ENCODE measurements at places on chromosomes 16 and 17. TPM values are rescaled to one million over a fixed set of nuclear protein-coding genes. Genes with fewer than 3 reads are reported as not detected.

DNA sequence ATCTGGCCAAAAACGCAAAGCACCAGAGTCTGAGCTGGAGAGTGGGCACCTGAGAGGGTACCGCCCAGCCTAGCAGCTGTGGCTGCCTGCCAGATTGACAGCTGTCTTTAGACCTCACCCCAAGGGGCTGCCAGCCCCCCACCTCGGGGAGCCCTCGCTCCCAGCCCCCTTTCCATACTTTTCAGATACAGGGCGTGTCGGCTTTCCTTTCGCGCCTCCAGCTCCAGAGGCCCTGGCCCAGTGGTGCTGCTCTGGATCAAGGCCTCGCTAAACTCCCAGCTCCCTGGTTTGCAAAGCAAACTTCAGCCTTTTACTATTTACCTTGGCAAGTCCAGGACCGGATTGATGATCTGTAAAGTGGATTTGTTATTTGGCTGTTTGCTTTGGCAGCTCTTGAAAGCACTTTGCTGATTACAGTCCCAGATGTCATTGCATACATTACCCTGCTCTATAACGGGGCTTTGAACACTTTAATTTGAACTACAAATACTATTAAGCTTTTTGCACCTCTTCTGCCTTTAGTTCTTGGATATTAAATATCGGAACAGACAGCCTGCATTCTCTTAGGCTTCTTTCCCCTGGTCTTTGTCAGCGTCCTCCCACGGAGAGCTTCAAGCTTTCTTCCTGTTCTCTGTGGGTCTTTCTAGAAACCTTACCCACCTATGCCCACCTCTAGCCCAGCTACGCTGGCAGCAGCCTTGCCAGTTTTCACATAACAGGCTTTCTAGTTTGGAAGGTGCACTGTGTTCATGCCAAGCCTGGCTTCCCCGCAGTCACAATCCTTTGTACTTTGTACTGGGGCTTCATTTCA lies 63.6 kb upstream of the TBX2 start:
- peak; percentile 69 for DNase-seq

DNA sequence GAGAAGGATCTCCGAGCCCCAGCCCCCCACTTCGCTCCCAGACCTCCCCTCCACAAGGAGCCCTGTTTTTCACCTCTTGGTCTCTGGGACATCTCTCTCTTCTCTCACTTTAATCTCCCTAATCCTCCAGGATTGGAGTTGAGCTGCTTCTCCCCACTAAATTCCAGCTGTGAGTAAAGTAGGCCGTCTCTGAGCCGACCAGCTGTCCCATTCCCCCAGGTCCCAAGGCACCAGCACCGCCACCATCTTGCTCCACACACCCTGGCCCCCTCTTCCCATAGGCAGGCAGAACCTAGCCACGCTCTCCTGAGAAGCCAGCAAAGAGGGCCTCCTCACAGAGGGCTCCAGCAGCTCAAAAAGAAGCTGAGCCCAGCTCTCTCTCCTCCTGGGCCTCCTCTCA lies 878 bp downstream of the DLG4 start:
- DNase-seq: no peak

GRCh38 chr17:31067691-31068184 lies 27.0 kb upstream of the NF1 start:
- peak; percentile 93 for DNase-seq

Gene TSR1
- 15.2 TPM for polyA plus RNA-seq

GRCh38 chr16:19636436-19637267 lies 81.1 kb downstream of the VPS35L start:
- no peak for DNase-seq

- DNase-seq: no peak
Measured at GRCh38 chr17:46025060-46025459, 26.0 kb downstream of the STH start.

Gene TMC7
- polyA plus RNA-seq: 7.5 TPM

Gene CACNG4
- polyA plus RNA-seq: 0.51 TPM

DNA sequence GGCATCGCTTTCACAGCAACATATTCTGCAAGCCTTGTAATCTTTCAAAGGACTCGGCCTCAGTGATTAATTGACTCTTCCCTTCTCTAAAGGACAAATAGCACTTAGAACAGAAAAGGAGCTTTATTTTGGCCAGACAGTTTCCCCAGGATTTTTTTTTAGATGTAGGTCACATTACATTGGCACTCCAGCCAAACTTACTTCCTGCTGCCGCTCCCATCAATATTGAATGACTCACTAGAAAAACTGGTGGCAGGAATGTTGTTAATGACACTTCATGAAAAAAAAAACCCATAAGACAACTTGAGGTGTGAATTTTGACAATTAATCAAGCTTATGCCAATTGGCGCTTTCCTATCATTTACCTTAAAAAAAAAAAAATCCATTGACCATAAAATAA lies 432.6 kb downstream of the TOX3 start:
- peak; percentile 72 for DNase-seq

- DNase-seq: no peak
Measured at GRCh38 chr16:52837251-52837650, 215.4 kb downstream of the CHD9NB start.

DNA sequence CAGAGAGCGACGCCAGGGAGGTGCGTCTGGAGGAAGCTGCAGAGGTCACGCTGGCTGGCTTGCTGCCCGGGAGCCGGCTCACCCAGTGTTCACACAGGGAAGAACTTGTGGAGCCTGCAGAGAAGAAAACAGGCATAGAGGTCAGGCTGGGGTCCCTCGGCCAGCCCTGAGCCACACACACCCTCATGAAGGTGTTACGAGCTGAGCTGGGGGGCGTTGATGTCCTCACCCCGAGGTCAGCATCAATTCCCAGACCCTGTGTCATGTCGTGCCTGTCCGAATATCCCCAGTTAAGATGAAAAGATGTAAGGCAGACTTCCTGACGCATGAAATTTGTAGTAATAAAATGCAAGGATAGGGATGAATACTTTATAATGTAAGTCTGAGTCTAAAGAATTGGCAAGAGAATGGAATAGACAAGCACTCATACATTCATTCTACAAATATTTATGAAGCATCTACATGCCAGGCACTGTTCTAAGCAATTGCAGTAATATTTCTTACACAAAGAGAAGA lies 77.1 kb downstream of the USP31 start:
- DNase-seq: peak; percentile 57

DNA sequence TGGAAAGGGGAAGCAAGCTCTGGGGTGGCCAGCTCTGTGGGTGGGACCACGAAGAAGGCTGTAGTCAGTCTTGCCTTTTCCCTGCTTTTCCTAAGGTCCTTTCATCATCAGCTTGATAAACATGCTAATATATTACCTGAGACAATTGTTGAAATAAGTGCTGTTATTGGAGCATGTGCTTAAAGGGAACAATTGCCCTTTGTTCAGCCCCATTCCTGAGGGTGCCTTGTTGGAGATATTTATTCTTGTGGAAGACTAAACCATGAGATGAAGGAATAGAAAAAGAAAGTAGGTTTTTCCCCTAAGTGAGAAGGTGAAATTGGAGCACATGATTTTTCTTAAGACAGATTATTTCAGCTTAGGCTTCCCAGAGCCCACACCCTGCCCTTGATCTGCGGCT lies 7.8 kb downstream of the TMEM98 start:
- peak; percentile 59 for DNase-seq

DNA sequence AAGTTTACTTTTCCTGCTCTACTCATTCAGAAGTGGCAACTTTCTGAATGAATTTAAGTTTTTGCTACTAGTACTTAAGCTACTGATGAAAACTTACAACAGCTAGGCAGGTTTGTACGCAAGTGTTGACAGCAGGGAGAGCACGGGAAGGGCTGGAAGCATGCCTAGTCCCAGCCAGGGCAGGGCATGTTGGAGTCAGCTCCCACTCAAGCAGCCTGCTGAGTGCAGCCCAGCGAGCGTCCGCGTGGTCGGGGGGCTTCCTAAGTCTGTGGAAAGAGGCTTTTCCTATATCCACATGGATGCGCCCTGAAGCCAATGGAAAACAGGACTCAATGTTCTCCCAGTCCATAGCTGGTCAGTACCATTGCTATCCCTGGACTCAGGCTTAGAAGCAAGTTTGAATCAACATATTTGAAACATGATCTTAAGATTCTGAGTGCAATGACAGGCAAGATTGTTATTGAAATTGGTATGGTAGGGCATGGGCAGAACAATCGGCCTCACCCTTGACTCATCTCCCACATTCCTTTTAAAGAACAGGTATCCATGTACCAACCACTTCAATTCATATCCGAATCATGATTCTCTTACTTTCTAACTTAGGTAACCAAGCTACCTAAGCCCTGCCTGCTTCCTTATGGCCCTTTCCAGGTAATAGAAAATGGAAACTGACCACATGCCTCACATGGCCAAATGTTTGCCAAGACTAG lies 22.5 kb downstream of the CYB5D2 start:
- no peak for DNase-seq

Gene MMP25
- polyA plus RNA-seq: 0.67 TPM

DNA sequence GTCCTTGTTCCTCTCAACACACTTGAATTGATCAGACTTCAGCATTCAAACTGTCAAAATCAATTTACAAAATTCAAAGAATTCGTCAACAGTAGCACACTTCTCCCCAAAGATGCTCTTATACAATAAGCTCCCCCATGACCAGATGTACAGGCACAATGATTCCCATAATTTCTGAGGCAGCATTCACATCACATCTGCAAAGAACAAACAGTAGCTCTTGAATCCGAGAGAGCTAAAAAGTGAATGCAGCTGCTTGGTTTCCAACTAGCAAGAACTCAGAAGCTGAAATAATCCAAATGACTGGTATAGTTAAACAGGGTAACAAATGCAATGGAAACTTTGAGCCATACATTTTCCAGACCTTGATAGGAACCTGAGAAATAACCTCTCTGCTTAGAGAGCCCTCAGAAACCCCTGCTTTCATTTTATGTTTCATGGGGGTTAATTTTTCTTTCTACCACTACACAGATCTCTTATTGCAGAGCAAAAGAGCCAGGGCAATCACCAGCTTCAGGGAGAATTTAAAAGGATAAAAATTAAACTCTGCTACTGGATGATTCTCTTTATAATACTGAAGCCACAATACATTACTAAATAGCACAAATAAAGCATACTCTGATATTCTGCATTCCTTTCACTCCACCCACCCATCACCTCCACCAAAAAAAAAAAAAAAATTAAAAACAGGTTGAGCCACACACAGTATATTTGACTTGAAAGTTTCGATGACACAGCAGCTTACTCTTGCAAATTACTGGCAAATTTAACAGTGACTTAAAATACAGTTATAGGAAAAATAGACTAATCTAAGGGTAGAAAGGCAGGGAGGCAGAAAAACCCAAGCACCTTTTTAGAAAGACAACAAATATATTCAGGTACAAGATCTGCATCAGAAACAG lies 23.1 kb upstream of the TMEM97 start:
- no peak for DNase-seq

Gene NAGLU
- polyA plus RNA-seq: 25.3 TPM

GRCh38 chr16:3479654-3480216 lies 15.6 kb downstream of the C16orf90 start:
- DNase-seq: no peak

GRCh38 chr17:52138752-52139151 lies 19.8 kb downstream of the CA10 start:
- no peak for DNase-seq

Gene TP53TG3C
- polyA plus RNA-seq: not detected

Gene SMTNL2
- not detected for polyA plus RNA-seq

Gene NPIPB6
- polyA plus RNA-seq: 2.8 TPM

GRCh38 chr16:57306676-57307341 lies 22.3 kb upstream of the PLLP start:
- no peak for DNase-seq

Gene MT1A
- 22.2 TPM for polyA plus RNA-seq

- peak; percentile 63 for DNase-seq
Measured at GRCh38 chr16:14405611-14406537, 224.2 kb downstream of the PARN start.

GRCh38 chr16:46404028-46404427 lies 217.2 kb downstream of the SHCBP1 start:
- no peak for DNase-seq

- DNase-seq: no peak
Measured at GRCh38 chr16:8831871-8832716, 34.5 kb downstream of the PMM2 start.

DNA sequence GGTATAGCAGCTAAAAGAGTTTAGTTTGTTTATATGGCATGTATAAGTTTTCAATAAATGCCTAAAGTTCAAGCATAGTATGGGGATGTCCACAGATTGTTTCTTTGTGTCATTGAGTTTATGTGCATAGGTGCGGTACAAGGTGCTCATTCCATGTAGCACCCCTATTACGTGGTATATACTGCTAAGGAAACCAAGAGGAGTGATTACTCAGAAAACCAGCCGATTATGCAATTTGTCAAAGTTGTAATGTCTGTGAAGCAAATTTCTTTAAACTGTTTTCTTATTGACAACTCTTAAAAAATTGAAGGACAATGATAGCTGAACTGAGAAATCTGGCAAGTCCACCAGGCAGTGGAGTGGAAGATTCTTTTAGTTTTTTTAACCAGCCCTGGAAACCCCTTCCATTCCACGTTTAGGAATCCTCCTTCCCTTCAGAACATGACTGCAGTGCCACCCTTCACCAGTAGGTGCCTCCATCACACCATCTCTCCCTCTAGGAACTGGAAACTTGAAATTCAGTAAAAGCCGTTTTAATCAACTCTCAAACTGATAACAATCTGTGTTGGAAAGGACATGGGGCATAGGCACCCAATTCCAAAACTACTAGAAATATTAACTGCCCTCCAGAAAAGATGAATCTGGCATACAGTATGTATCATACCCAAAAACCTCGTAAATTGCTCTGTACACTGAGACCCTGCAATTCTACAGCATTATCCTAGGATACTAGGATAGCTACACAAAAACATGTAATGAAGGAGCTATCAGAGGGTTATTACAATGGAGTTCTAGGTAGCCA lies 43.5 kb downstream of the REXO5 start:
- peak; percentile 71 for DNase-seq

Gene ASPHD1
- 5.0 TPM for polyA plus RNA-seq

Gene CES5A
- polyA plus RNA-seq: 0.03 TPM

DNA sequence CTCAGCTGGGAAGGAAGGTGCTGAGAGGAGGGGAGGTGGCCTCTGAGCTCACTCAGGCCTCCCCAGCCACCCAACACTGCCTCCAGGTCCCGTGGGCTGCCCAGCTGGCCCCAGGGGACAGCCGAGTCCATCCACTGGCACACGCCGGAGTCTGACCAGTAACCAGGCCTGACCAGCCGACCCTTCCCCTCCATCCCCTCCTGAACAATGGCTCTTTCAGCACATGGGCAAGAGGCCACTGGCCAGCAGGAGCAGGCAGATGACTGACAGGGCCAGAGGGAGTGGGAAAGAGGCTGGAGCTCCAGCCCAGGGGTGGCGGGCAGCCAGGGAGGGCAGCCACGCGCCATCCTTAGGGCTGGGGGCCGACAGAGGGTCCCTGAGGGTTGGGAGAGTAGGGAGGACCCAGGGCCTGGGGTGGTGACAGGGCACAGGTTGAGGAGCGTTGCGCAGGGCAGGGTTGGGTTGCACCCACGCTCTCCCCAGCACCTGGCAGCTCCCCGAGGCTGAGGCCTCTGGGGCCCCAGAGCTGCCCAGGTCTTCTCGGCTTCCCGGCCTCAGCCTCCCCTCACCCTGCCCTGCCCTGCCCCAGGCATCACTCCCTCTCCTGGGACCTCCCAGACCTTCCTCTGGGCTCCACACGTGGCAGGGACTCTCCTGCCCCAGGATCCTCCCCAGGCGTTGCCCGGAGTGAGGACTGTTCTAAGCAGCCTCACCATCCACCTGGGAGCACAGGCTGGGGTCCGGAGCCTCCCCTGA lies 20.2 kb upstream of the SLC38A10 start:
- no peak for DNase-seq
